ENCODE measurements at places on chromosomes 7 and 10.
A peak's percentile ranks its signal among the peaks of the same experiment; 100 is the strongest.

DNA sequence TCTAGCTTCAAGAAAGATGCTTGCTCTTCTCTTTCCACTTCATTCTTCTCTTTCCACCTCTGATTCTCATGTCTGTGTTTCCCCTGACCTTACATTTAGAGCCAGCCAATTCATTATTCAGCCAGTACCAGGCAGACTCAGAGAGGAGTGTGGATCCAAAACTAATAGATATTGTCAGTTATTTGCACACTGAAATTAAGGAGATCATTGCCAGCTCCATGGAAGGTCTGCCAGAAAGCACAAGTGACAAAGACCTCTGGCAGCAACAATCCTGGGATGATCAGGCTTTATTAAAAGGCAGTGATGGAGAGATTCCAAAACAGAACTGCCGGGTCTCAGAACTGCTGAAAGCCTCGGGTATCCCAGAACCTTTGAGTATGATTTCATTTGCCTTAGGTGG, 749.4 kb downstream of the XPNPEP1 start:
- DNase-seq: no peak

DNA sequence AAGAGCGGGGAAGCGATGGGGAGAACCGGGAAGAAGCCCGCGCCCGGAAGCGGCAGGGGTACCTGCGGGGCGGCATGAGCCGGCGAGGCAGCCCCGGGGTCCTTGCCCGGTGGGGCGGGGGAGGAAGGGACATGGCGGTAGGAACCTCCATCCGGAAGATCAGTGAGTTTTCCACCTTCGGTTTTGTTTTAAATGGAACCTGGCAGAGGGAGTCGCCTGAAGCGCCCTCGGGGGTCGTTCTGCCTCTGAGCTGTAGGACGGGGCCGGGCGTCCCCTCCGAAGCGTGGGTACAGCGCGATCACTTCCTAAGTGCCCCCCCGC, 471 bp downstream of the PFKP start:
- DNase-seq: no peak

DNA sequence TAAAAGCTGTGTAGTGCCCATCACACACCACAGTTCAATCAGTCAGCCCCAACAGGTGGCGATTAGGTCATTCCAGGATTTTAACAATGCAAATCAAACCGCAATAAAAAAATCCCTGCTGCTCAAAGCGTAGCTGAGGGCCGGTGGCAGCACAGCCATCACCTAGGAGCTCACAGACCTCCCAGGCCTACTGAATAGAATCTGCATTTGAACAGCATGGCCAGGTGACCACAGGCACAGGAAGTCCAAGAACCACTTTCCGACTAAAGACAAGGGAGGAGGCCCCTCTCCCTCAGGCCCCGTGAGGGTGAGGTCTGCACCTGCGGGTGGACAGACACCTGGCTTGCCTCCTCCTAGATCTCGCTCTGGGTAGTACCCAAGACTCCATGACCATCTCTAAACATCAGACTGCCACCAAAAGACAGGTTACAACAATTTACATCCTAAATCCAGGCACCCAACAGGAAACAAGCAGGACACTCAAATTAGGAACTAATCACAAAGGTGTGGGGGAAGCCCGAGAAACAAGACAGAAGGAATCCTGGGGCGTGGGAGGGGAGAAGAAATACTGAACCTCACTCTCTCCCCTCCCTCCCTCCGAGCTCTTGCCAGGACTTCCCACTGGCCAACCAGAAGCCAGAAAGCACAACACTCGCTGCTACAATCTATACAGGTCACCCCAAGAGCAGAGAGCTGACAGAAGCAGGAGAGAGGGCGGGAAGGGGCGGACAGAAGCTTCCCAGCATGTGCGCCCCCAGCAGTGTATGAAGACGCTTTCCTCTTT, 19.2 kb downstream of the GNA12 start:
- no peak for DNase-seq

DNA sequence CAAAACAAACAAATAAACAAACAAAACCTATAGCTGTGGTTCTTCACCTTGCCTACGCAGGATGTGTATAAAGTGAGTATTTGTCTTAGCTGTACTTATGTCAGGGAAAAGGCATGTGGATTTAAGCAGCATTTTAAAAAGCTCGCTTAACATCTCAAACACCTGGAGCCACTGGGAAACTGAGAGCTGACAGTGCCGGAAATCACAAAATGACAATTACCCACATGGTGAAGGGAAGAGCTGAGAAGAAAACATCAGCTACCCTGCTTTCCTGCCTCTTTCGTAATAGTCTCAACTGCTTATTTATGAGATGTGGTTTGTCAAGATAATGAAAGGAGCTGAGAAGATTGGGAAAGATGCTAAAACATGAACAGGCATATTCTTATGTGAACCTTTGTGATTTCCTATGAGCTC, 31.1 kb upstream of the MSMB start:
- no peak for DNase-seq

DNA sequence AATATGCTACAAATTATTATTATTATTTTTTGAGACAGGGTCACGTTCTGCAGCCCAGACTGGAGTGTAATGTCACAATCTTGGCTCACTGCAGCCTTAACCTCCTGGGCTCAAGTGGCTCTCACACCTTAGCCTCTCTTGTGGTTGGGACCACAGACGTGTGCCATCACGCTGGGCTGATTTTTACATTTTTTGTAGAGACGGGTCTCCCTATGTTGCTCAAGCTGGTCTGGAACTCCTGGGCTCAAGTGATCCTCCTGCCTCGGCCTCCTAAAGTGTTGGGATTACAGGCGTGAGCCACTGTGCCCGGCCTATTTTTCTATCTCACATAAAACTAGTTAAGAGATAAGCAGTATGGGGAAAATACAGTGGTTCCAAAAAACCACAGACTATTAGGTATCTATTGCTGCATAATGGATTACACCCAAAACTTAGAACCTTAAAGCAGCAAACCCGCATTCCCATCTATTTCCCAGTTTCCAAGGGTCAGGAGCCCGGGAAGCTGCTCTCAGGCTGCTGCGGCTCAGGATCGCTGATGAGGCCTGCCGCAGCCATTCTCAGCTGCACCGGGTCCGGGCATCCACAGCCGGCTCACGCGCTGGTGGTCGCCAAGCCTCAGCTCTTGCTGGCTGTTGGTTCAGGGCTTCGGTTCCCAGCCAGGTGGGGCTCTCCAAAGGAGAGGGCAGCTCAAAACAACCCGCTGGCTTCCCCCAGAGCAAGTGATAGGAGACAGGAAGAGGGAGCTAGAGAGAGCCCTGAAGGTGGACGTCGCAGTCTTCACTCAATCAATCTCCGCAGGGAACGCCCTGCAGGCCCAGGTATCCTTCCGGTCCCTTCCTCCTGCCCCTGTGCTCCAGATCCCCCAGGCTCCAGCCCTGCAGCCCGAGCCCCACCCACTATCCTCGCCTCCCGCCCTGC, 128.2 kb downstream of the UBE2H start:
- peak; percentile 68 for DNase-seq

All from SK-MEL-5 (cell line).